Bronchial epithelial cell (primary cell): ENCODE measurements at places on chromosomes 2 and 18. TPM values are rescaled to one million over a fixed set of nuclear protein-coding genes. Genes with fewer than 3 reads are reported as not detected.

DNA sequence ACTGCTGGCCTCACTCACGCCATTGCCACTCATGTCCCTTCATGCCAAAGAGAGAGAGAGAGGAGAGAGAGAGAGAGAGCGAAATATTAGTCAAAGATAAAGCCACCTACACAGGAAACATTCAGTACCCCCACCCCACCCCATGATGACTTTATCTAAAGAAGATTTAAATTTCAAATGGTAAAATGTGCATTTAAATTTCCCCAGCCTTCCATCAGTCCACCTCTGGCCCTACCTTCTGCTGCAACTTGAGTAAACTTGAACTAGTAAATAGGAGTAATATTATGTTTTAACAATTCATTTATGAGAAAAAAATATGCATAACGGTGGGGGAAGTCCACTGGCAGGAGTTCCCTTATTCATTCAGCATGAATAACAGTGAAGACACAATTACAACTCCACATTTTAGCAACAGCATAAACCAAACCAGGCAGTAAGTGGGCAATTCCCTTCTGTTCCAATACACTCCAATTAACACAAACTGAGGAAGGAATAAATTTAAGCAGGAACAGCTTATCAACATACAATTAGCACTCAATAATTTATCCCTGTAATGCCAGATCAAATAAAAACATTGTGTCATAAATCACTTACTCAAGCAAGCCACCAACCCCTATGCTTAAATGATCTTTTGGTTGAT is 264.2 kb downstream of the LNPK start:
- DNase-seq, result no peak

DNA sequence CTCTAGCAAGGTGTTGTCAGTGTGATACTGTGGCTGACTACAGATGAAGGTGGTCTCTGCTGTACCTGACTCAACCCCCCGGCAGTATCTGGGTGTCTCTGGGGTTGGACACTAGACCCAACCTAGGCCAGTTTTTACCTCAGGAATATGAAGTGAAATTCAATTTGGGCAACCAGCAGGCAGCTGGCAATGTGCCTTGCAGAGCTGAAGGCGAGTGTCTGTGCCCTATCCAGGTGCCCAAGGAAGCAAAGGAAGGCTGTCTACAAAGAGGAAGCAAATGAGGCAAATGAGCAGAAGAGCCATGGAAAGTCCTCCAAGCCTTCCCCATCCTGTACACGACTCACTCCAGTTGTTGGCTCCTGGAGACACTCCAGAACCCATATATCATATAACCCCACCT is 264.6 kb upstream of the AGAP1 start:
- DNase-seq, result no peak

- DNase-seq, result no peak
Observed at GRCh38 chr2:240109386-240109785, 26.7 kb downstream of the COPS9 start.

DNA sequence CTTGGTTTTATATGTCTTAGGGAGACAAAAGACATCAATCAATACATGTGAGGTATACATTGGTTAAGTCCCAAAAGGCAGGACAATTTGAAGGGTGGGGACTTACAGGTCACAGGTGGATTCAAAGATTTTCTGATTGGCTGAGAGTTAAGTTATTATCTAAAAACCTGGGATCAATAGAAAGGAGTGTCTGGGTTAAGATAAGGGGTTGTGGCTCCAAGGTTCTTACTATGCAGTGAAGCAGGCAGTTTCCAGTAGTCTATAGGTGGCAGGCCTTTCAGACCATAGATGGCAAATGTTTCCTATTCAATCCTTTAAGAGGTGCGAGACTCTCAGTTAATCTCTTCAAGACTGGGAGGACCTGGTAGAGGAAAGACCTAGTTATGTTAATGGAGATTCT is 42.1 kb upstream of the NEB start:
- DNase-seq, result no peak

DNA sequence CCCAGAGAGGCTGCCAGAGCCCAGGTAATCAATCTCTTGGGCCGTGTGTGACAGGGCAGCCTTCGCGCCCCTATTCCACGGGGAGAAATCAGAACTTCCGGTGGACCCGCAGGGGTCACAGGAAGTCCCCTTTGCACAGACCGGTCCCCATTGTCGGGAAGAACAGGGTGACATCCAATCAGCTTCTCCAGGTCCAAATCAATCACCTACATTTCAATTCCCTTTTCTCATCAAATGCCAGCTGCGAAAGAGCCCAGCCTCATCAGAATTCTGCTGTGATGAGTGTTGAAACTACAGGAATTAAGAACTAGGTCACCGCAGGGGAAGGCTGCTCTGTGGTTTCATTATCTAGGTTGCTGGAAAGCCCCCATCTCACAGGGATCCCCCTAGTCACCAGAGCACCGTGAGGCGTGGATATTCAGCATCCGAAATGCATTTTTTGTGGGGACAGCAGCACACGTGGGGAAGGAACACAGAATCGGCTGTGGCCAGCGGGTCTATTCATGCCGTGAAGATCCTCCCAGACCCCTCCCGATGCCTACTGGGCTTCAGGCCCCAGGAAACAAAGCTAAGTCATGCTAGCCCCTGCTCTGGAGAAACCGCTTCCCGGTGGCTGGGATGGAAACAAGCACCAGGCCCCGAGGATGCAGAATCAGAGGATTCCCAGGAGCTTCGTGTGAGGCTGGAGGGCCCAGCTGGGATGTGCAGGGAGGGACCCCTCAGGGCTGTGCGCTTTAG is 193.7 kb upstream of the ID2 start:
- DNase-seq, result no peak

DNA sequence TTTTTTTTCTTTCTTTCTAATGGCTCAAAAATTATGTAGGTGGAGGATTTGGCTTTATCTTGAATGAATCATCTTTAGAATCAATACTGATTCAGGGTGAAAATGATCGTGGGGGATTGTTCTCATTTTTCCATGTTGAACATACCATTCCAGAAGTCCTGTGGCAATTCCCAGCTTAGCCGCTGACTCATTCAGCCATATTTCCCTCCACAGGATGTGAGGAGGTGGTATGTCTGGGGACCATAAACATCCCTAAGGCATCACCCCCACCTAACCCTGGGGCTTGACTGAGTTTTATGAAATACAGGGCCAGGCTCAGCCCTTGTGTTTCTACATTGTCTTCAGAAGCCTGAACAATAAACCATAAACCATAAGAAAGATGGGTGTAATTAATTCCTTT is 92.7 kb upstream of the FN1 start:
- peak; percentile 99 for DNase-seq

DNA sequence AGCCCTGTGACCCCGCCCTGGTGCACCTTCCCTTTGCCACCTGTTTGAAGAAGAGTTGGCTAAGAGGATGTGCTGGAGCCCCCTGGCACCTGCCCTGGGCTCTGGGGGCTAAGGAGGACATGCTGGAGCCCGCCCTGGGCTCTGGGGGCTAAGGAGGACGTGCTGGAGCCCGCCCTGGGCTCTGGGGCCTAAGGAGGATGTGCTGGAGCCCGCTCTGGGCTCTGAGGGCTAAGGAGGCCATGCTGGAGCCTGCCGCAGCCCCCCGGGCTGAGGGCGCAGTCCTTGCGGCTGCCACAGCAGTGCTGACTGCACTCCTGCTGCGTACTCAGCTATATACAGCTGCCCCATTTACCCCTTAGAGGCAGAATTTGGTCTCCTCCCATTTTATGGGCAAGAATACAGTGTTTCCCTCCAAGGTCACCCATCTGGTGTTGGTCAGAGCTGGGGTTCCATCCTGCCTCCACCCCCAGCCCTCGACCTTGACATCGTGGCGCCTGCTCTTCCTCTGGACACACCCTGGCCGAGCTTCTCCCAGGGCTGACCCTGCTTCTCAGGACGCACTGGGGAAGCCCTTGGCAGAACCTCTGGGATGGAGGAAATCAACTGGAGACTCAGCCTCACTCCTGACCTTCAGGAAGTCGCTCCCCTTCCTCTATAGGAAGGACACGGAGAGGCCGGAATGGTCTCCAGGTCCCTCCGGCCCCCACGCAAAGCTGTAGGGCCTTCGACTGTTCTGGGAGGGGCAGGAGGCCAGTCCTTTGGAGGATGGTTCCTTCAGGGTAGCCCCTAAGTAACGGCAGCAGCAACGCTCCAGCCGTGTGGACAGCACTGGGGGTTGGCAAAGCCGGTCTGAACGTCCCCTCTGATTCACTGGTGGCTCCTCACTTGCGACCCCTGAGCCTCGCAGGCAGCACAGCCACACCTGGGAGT is 65.0 kb upstream of the HPCAL1 start:
- DNase-seq, result no peak

GRCh38 chr2:142012797-142013196 is 118.0 kb downstream of the LRP1B start:
- DNase-seq, result no peak

- DNase-seq, result peak; percentile 71
Observed at GRCh38 chr18:65568866-65569265, 181.9 kb upstream of the CDH7 start.

- DNase-seq, result peak; percentile 65
Observed at GRCh38 chr2:36697424-36698066, 1.0 kb downstream of the VIT start.

GRCh38 chr2:206616151-206616550 is 26.1 kb upstream of the FAM237A start:
- DNase-seq, result peak; percentile 75

CLASP1 gene
- total RNA-seq, result 46.5 and 56.9 TPM in 2 replicates

MREG gene
- total RNA-seq, result 24.7 and 28.8 TPM in 2 replicates
